ENCODE measurements at places on chromosomes 13 and 19.

GRCh38 chr13:44822291-44822690 is 167.0 kb downstream of the NUFIP1 start:
- no peak for DNase-seq

GRCh38 chr19:37692956-37693620 is 26.5 kb downstream of the ZNF607 start:
- no peak for DNase-seq

GRCh38 chr19:7216373-7216902 is 77.8 kb downstream of the INSR start:
- no peak for DNase-seq

DNA sequence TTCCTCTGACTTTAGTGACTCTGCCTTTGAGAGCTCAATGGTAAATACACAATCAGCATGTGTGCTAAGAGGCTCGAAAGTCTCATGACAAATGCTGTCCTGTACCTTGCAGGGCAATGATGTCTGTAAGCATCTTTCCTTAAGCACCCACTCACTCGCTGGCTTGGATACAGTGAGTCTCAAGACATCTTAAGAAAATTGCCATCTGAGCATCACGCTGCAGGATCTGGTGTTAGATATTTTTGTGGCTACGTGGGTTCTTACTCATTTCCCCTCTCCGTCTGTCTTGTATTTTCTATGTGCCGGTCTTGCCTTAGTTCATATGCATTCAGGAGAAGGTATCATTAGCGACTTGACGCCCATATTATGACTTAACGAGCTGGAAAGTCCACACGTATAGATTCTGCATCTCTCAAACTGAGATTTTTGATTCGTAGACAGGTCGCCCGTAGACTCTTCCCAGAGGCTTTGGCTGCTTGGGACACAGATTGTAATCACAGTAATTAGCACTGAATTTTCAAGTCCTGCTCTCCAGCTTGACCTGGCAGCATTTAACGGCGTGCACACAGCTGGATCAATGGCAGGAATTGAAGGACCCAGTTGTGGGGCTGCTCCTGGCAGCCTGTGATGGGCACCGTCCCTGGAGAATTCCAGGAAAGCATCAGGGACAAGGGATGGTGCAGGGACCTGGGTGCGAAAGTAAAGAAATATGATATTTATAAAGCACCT is 231.2 kb downstream of the ZIC5 start:
- DNase-seq, result no peak

- DNase-seq, result no peak
Measured at GRCh38 chr19:8904597-8904996, 72.4 kb downstream of the MBD3L1 start.

DNA sequence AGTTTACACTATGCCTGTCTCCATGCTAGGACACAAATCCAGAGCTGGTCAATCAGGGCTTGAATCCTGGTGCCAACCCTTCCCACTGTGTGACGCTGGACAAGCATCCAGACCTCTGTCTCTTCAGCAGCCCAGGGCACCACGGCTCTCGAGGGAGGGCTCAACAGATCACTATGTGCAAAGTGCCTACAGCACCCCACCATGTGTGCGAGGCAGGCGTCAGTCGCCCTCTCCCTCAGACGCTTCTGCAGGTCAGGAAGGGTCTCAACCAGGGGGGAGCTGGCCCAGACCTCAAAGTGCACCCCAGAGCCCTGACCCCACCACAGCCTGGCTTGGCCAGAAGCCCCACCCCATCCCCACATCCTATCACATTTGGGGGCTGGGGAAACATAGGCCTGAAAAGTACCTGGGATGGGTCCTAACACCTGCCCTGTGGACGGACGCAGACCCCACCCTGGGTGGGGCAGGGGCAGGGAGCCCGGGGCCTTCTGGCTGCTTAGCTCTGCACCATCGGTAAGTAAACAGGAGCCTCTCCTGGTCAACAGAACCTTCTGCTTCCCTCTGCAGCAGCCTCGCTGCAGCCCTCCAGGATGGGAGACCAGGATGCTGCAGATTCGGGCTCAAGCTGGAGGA is 2.9 kb upstream of the C2CD4C start:
- DNase-seq, result no peak

DNA sequence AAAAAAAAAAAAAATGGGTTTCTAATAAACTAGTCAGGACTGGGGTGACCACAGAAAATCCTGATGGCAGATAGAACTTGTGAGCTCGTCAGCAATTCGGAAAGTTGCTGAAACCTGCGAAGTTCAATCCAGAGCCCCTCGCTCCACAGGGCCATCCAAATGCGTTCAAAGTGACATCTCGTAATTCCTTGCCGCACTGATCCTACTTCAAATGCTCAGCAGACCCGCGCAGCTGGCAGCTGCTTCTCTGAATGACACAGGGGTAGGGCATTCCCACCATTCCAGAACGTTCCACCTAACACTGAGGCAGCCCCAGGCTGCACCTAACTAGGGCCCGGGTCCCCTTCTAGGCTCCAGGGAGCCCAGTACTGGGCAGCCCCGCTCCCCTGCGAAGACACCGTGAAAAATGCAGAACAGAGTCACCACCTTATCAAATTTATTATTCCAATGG is 4.8 kb upstream of the DAPK3 start:
- no peak for DNase-seq

DNA sequence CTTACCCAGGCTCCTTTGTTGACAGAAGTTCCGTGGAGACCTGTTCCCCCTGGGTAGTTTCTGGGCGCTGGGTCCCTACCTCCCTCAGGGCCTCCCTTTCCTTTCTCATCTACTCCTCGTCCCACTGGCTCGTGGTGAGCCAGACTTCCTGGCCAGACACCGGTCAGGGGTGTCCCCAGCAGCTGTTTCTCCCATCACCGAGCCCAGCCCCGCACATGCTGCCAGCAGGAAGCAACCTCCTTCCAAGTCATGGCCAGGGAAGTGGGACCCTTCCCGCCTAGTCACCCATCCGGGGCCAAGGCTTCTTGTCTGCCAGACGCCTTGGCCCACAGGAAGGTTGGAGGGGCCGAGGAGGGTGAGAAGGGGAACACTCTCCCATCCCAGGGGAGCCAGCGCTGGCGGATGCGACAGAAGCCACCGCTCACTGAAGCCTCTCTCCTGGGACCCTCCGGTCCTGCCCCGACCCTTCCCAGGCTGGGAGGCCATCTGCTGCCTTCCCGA is 5.7 kb downstream of the PAK4 start:
- no peak for DNase-seq

DNA sequence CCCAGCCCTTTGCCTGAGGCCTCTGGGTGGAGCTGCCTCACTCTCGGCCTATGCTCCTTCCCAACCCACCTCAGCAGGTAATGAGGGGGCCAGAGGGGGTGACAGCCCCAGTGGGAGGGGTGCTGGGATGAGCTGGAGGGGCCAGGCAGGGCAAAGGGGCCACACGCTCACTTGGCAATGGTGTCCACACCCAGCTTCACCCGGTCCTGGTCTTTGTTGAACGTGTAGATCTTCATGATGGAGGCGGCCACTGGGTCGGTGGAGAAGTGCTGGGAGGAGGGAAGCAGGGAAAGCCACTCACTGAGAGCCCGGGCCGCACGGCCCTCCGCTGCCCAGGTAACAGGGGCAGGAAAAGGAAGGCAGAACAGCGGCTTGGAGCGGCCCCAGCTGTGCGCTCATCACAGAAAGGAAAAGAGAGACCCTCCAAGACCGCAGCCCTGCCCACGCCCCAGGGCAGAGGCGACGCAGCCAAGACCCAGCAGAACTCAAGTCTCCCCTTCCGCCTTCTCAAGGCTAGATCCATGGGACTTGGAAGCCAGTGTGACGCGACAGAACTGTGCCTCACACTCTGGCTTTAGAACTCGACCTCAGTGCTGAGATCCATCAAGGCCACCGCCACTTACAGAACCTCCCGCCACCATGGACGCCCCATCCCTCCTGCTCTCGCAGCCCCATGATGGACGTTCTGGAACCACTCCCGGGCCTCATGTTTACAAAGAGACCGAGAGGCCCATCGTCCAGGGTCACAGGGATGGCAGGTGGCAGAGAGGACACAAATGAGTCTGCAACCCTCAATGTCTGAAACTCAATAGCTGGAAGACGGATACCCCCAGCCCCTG is 9.2 kb downstream of the UBXN6 start:
- DNase-seq, result no peak

GRCh38 chr13:40228990-40229389 is 437.5 kb downstream of the FOXO1 start:
- no peak for DNase-seq

DNA sequence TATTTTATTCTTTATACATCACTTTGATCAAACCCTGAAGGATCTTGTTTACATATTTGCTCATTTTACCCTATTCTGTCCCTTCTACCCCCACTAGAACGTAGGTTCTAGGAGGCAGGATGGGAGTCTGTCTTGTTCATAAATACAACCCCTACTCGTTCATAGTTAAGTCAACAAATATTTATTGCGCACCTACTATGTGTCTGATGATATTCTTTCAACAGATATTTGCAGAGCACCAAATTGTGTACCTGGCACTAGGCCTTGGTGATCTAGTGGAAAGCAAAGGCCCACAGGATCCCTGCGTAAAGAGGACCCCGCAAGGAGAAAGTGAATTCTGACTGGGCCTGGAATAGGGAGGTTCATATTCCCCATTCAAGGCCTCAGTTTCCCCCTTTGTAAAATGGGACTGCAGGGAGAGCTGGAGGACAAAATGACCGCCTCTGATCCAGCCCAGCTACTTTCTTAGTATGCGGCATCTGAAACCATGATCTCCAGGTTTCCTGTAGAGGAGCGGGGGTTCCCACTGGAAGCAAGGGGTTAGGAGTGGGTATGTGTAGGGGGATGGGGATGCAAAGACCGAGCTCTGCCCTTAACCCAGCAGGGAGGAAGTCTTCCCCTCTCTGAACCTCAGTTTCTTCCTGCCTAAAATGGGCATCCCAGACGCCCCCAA is 534 bp upstream of the GEMIN7 start:
- no peak for DNase-seq

DNA sequence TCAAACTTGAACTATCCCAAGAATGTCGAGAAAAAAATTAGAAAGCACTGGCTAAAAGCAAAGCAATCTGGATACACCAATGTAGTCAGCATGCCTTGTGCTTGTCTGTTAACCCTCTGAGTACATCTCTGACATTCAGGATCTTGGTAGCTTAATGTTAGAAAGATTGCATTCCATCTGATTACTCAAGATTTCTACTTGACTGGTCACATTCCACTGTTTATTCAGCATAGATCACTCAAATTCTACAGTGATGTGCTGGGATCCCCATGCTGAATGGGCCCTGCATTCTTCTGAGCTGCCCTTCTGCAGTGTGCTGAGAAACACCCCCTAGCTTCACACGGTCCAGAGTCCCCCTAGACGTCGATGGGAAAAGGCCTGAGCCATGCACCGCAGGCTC is 295.4 kb upstream of the MAB21L1 start:
- no peak for DNase-seq

DNA sequence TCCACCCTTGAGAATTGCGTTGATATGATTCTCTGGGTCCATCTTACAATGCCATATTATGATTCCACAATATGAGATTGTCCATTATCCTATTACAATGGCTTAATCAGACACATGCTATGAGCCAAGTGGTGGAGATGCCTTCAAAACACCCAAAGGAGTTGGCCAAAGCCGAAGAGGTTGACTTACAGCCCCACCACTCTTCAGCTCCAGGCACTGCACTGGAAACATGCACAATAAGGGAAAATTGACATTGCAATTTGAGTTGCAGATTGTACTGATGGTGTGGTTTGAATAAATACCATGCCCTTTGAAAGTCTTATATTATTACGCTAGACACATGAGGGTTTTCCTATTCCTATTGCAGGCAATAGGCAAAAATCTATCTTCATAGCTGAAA is 75.4 kb upstream of the TNFSF11 start:
- DNase-seq, result no peak

DNA sequence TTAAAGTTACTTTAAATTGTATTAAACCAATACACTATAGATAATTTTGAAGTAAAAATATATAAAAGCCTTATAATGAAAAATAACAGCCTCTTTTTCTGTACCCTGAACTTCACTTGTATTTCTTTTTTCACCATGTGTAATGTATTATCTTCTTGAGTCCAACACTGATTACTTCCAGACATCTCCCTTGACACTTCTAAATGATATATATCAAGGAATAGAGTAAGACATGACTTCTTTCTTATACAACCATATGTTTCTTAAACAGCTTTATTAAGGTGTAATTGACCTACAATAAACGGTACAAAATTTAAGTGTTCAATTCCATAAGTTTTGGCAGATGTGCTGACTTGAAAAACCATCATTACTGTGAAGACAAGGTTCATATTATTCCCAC is 531.9 kb downstream of the OLFM4 start:
- DNase-seq, result no peak

- DNase-seq, result no peak
Measured at GRCh38 chr13:92187378-92187989, 789.1 kb downstream of the GPC5 start.

- no peak for DNase-seq
Measured at GRCh38 chr19:51131780-51132680, 7.3 kb downstream of the SIGLEC9 start.

- no peak for DNase-seq
Measured at GRCh38 chr19:718991-719512, 10.3 kb downstream of the PALM start.

DNA sequence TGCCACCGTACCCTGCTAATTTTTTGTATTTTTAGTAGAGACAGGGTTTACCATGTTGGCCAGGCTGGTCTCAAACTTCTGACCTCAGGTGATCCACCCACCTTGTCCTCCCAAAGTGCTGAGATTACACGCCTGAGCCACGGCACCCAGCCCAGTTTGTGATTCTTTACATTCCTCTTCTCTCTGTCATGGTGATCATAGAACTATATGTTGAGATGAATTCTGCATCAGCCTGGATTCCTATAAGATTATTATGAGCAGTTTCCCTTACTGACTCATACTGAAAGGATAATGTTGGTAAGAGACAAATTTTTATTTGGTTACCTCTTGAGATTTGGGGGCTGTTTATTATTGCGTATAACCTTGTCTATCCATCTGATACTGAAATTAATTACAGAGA is 121.5 kb upstream of the CSNK1A1L start:
- DNase-seq, result no peak

- no peak for DNase-seq
Measured at GRCh38 chr13:100544866-100545683, 43.5 kb downstream of the GGACT start.

GRCh38 chr13:109332506-109333499 is 453.6 kb downstream of the IRS2 start:
- no peak for DNase-seq

GRCh38 chr13:35164324-35164932 is 222.4 kb downstream of the NBEA start:
- DNase-seq, result no peak

GRCh38 chr19:54493967-54494585 is 8.6 kb upstream of the LAIR2 start:
- no peak for DNase-seq

Measured in stimulated activated CD4-positive, alpha-beta T cell treated with anti-CD3 and anti-CD28 coated beads, Interleukin-1b, Interleukin-23, amount 100 ng/mL, for 1 hour (primary cell).